Tracheal epithelial cell (primary cell): ENCODE measurements at places on chromosomes 3 and 15. TPM values are rescaled to one million over a fixed set of nuclear protein-coding genes. Genes with fewer than 3 reads are reported as not detected.

GOLGA8R gene
- 0.24 and 1.5 TPM in 2 replicates for total RNA-seq

CPNE9 gene
- total RNA-seq, result not detected in 2 replicates

CHMP2B gene
- 27.5 and 38.4 TPM in 2 replicates for total RNA-seq

DAG1 gene
- 34.9 and 52.0 TPM in 2 replicates for total RNA-seq
